T-helper 2 cell (primary cell): ENCODE measurements at places on chromosomes 5 and 9.

- DNase-seq: no peak
Measured at GRCh38 chr9:87353301-87353700, 144.4 kb upstream of the DAPK1 start.

- no peak for DNase-seq
Measured at GRCh38 chr9:126723807-126724172, 81.0 kb upstream of the ZBTB43 start.

DNA sequence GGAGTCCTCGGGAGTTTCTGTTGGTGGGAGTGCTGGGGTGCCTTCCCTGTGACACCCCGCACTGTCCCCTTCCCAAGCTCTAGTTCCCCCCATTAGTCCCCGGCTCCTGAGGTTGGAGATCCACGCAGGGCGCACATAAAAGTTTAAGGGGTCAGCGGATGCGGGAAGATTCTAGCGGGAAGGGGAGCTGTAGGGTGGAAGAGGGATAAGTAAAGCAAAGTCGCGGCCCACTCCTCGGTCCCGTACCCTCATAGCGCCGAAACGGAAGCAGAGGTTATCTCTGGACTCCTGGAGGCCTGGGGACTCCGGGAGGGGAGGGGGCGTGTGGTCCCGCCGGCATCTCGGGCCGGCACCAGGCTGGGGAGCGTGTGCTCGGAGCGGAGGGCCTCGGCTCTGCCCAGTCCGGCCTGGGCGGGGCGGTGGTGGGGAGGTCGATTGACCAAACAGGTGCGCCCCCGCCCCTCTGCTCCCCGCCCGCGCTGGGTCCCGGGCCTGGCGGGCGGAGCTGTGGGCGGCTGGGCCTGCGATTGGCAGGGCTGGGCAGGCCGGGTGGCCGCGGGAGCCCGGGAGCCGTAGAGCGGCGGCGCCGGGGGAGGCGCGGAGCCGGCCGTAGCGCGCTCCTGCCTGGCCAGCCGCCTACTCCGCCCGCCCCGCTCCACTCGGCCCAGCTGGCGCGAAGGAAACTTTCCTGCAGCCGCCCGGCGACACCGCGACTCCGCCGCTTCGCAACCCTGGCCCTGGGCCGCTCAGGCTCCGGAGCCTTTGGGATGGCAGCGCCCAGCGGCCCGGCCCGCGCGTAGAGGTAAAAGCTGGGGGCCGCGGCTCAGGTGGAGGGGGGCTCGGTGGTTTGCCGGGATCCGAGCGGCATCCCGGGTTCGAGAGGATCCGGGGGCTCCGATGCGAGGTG lies 52.2 kb upstream of the DAB2IP start:
- no peak for DNase-seq

GRCh38 chr9:16364347-16364746 lies 506.1 kb downstream of the BNC2 start:
- DNase-seq: no peak

GRCh38 chr5:157177953-157178352 lies 2.7 kb upstream of the ITK start:
- DNase-seq: no peak

DNA sequence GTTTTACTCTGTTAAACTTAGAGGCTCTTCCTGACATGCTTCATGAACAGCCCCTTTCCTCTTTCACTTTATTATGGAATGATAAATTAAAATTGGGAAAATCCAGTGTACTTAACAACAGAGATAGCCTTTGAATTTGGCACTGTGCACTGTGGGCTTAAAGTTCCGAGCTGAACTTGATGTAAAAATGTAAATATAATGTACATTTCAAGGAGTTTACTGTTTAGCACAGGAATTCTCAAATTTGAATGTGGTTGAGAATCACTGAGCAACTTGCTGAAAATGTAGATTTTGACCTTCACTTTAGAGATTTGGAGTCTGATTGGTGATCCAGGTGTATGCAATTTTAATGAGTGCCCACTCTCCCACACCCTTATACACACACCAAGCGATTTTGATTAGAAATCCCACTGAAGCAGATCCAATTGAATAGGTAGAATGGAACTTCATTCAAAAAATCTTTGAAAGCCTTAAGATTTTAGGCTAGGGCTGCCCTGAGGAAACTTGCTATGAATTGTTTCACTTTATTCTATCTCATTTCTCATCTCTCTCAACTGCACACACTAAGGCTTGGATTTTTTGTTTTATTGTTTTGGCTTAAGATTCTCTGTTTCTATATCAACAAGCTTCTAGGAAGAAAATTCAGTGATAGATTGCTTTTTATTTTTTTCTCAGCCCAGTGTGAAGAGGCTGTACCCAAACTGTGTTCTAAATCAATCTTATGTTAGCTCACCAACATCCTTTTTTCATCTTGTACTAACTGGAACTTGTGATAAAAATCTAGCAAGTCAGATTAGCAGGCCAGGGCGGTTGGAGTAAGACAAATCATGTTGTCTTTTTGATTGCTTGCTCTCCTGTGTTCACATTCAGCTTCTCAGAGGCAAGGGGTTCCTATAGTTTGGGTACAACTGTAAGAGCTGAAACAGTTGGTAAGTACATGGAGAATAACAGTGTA lies 22.9 kb downstream of the NUDT12 start:
- no peak for DNase-seq

GRCh38 chr9:19358701-19359100 lies 21.3 kb downstream of the RPS6 start:
- no peak for DNase-seq

DNA sequence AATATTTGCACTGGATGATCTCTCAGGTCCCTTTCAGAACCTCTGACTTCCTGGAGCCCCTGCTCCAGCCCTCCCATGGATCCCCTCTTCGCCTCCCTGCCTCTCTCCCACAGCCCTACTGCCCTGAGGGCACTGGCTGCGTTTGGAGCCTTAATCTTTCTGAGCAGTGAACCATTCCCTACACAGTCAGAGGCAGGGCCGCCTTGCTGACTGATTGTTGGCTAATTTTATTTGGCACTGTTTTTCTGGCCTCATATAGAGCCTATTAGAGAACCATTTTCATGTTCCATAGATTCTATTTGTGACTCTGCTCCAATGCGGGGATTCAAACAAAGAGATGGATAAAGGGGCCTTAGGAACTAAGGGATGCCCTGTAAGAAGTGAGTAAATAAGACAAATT lies 91.1 kb downstream of the BRINP1 start:
- DNase-seq: no peak

DNA sequence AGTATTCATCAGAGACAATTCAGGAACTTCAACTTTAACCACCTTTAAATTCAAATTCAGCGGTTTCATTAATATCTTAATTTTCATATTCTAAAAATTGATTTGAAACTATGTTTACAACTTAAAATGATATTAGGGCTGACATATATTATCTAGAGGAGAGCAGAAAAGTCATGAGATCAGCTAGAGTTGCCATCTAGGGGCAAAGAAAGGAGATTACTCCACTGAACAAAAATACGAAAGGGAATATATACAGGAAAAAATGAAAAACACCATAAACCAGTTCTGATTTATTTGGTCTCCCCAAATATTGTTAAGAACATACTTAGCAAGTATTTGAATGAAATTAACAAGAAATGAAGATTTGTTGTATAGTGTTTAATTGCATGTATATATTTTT lies 946.3 kb downstream of the DTWD2 start:
- no peak for DNase-seq

DNA sequence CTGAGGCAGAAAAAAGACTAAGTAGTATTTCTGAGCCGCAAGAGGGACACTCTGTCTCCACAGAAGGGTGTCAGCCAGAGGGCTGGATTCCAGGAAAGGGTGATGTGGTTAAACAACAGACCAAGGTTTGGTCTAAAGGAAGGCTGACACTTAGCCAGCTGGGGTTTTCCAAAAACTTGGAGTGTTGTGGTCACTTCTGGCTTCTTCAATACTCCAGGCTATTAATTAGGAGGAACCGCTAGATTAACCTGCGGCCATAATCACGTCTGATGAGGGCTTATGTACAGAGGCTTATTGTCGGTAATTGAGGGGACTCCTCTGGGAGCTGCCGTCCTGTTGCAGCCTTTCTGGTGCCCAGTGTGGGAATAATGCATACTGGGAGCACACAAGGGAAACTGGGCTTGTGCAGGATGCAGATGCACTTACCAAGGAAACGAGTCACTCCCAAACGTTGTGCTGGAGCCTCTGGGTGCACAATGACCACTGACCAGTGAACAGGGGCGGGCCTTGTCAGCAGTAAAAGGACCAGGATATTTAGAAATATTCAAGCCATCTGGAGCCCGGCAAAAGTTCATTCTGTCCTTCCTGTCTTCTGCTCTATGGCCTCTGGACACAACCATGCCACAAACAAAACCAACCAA lies 70.2 kb upstream of the TUT7 start:
- DNase-seq: no peak

DNA sequence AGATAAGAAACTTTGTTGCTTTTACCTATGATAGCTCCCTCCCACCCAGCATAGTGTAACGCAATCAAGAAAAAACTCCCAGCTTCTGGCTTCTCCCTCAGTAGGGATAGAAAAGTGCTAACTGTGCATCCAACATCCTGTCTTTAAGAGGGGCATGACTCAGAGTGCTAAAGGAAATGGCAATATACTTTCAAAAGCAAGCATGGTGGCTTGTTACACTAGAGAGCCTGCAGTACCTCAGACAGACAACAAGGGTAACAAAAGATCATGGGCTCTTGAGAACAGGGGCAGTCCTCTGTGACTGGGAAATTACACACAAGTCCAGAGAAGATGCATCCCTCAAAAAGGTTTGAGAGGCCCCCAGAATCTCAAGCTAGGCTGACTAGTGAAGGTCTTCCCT lies 37.8 kb downstream of the PRELID2 start:
- DNase-seq: no peak

DNA sequence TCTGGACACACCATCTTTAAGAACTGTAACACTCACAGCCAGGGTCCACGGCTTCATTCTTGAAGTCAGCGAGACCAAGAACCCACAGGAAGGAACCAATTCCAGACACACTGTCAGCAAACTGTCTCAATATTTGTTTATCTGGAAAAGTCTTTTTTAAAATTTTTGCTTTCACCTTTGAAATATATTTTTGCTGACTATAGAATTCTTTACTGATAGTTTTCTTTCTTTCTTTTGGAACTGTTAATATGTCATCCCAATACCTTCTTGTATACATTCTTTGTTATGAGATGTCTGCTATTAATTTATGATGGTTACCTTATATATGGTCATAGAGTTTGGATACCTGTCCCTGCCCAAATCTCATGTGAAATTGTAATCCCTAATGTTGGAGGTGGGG lies 145.1 kb upstream of the IRX4 start:
- DNase-seq: no peak

DNA sequence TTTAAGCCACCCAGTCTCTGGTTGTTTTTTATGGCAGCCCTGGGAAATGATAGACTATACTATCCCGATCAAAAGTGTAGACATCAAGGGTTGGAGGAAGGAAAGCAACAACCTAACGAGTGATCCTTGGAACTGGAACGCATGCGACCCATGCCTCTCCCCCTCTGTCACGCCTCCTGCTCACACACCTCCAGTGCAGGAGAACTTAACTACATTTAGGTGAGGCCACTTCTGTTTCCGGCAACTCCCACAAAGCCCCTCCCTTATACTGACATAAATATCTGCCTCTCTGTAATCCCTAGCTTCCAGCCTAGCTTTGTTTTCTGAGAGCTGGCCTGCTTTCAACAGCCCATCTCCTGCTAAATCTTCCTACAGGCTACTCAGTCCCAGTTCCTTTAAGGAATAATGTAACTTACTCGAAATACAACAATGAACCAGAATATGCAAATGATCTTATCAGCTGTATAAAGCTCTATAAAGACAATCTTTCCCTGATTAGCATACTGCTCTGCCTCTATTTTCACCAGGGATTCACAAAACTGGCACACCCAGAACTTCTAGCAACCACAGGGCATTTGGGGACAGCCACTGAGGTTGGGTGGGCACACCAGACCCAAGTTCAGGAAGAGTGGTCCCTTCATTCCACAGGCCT lies 73.9 kb downstream of the GABBR2 start:
- DNase-seq: no peak

GRCh38 chr9:135329571-135330306 lies 149.8 kb upstream of the PPP1R26 start:
- no peak for DNase-seq

- DNase-seq: no peak
Measured at GRCh38 chr9:99803694-99804093, 18.0 kb upstream of the NR4A3 start.

GRCh38 chr5:172554562-172554961 lies 86.5 kb upstream of the NEURL1B start:
- DNase-seq: no peak

DNA sequence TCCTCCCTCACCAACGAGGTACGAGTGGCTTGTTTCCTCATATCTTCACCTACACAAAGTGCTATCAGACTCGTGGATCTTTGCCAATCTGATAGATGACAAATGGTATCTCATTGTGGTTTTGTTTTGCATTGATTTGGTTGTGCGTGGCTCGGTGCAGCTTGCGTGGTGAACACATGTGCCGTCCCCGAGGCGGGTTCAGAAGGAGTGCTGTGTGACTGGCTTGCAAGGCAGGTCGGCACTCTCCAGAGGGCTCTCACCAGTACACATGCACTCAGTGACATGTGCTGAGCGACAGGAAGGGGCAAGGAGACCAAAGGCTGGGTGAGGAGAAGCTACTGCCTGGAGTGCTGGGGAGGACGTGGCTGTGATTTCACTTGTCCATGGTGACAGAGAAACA lies 95.3 kb upstream of the PITX1 start:
- no peak for DNase-seq

- DNase-seq: no peak
Measured at GRCh38 chr5:142221091-142221860, 103.5 kb downstream of the SPRY4 start.

DNA sequence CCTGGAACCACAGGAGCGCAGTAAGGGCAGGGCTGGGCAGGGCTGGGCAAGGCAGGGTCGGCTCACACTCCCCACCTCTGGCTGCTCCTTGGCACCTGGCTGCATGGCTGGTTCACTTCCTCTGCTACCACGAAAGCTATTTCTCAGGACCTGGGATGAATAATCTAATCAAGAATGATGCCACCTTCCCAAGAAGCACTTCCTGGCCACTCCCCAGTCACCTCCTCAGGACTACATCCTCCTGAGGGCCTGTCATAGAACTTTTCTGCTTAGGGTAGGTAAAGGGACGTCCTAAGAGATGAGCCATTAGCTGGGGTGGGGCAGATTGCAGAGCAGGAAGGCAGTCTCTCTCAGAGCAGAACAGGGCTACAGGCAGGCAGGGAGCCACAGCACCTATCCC lies 288.2 kb upstream of the MAP3K1 start:
- no peak for DNase-seq

DNA sequence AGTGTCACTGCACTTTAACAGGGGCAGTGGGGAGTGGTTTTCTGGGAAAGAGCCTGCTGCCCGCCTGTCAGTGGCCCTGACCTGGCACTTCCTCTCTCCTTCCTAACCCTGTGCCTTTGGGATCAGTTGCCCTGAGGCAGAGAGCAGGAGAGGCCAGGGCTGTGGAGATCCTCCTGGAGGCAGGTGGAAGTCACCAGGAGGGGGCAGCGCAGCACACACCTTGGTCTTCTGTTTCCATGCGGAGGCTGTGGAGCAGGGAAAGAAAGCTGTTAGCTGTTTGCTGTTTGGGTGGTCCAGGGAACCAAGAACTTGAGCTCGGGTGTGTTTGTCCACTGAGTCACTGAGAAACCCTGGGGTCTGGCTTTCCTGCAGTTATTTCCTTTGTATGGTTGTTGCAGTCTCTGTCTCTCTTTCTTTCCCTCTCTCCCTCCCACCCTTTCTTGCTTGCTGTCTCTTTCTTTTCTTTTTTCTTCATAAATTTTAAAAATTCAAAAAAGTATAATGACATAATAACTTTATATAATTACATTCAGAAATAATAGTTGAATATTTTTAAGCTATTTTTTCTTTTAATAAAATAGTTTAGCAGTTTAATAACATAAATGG lies 28.1 kb downstream of the NTRK2 start:
- DNase-seq: no peak
